ENCODE measurements at places on chromosomes 3 and 15.

DNA sequence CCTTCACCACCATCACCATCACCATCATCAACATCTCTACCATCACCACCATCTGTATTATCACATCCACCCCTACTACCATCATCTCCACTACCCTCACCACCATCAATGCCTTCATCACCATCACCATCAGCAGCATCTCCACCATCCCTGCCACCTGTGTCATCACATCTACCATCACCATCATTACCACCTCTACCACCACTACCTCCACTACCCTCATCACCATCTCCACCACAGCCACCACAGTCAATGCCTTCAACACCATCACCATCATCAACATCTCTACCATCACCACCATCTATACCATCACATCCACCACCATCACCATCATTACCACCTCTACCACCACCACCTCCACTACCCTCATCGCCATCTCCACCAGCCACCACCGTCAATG is 196.7 kb downstream of the SHQ1 start:
- no peak for DNase-seq

GRCh38 chr3:55538158-55538557 is 51.1 kb upstream of the WNT5A start:
- DNase-seq = no peak

DNA sequence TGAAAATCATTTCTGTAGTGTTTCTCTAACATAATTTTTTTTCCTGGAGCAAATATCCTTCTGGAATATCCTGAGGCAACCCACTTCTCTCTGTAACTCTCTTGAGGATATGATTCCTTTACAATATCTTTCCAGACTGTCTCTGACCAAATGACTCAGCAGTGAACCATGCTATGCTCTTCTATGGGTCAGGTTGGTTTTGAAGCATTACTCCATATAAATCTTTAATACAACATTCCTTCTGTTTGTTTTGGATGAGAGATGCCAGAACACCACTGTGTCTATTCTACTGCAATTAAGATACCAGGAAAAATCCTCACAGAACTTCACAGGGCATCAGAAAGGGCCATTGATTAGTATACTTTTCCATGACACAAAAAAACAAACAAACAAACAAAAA is 626.4 kb upstream of the ZNF385D start:
- DNase-seq = no peak

GRCh38 chr15:26635614-26636013 is 137.3 kb downstream of the GABRB3 start:
- DNase-seq = no peak

DNA sequence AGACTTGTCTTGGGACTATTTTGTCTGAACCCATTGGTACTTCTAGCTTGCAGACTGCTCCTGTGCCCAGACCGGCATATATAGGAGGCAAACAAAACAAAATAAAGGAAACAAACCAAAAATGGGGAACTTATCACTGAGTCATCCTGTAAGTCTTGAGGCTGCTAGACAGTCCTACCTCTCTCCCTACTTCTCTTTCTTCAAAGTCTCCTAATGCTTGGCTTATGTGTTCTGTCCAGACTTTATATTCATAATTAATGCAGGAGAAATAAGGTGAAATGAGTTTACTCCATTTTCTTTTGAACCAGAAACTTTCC is 266.2 kb downstream of the ZNF385D start:
- no peak for DNase-seq

DNA sequence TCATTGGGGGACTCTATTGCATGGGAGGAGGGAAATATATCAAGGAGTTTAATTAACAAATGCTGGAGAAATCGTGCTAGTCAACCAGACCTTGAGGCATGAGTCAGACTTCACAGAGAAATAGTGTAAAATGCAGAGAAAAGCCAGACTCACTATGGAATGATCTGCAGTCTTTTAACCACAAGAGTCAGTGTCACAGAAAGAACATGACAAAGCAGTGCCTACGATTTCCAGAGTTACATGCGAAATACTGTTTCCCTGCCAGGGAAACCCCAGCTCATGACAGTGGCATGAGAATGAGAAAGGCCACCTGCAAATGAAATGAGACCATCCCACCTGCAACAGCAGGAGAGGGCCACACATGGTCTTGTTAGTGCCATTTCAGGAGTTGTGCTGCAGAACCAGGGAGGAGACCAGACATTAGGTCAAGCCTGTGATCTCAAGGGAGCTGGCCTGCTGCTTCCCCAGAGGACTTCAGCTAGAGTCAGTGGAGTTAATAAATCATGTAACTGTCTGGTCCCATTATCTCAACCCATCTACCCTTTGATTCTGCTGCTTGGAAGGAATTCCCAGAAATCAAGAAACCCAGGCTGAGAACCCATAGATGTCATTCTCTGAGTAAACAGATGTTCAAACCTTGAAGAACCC is 79.0 kb downstream of the ERC2 start:
- DNase-seq = no peak

DNA sequence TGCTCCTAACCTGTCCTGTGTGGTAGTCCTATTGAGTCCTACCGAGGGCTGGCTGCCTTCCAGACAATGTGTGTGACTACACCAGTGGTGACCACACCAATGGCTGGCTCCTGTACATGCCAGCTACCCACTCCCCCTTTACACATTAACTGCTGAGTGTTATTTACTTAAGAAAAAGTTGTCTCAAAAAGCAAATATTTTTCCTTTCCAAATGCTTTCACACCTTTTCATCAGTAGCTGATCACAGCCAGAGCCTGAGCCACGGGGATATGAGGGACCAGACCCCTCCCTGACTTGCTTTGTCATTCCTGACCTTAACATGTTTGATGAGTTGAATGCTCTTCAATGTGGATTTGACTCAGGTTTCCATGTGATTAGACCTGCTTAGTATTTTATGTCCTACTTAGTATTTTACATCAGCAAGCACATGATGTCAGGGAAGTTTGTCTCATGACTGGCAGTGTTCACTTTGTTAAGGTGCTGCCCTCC is 29.6 kb upstream of the GREM1 start:
- no peak for DNase-seq

GRCh38 chr15:79881668-79882067 is 15.1 kb downstream of the MTHFS start:
- no peak for DNase-seq

DNA sequence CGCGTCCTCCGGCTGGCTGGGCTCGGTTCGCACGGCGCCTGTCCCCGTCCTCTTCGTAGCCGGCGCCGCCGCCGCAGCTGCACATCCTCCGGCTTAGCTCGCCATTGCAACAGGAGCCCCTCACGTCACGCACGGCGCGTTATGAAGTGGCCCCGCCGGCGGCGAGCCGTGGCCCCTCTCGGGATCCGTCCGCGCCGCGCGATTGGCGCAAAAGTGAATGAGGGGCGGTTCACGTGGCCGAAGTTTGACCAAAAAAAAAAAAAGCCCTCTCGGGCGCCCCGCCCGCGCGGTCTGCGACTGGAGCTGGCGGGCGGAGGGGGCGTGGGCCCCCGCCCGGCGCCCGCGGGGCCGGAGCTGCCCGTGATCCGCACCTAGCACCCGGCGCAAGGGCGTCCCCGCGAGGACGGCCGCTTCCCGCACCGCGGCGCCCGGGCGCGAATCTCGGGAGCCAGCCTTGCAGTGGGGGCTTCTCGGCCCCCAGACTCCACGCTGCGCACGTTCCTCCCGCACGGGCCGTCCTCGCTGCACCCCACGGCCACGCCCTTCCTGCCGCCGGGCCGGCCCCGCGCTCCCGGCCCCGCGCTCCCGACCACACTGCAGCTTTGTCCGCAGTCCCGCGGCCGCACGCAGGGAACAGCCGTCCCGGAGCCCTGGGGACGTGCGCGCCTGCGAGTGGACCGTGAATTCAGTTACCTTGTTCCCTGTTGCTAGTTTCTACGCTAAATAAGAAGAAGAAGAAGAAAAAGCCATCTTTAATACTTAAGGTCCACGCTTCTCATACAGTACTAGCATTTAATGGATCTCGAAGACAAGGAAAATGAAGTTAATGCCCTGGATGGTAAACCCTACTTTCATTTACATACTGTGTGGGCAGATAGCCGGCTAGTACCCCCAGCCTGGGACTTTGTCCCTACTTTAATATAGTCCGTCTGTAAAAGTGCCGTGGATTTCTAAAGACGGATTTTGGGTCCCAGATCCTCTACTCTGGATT is at the start of gene CHSY1:
TSS of gene CHSY1 (minus strand) at position 219 of the 991 bp plus-strand sequence. CDS start 592 bp downstream, outside the sequence.
- DNase-seq = peak; percentile 97

DNA sequence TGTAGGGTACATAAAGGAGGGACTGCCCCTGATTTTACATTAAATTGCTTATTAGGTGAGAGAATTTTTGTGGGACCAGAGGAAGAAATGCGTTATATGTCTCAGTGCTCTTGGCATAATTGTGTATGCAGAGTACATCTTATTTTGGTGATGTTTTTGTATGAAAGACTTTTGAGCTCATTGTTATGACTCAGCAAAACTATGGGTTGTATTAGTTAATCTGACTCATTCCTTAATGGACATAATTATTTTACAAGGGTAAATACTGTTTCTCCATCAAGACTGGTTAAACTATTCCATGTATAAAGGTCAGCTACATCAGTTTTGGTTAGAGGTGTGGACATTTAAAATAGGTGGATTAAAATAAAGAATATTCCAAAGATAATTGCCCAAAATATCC is 156.8 kb downstream of the ALCAM start:
- no peak for DNase-seq

DNA sequence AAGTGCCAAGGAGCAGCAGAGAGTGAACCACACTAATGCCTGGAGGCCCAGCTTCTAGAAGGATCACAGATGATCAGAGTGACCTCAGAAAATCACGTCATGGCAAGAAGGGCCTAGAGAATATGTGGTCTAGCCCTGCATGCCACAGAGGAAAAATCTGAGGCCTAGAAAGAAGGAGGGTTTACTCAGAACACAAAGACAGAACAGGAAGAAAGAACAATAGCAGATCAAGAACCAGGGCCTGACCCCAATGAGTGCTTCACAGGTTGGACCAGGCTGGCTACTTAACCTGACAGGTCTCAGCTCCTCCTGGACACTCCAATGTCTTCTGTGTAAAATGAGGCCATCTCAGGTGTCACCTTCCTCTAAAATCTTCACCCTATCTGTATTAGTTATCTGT is 14.2 kb downstream of the RAB6B start:
- DNase-seq = no peak

- no peak for DNase-seq
Observed at GRCh38 chr3:100973594-100973993, 19.6 kb downstream of the ABI3BP start.

DNA sequence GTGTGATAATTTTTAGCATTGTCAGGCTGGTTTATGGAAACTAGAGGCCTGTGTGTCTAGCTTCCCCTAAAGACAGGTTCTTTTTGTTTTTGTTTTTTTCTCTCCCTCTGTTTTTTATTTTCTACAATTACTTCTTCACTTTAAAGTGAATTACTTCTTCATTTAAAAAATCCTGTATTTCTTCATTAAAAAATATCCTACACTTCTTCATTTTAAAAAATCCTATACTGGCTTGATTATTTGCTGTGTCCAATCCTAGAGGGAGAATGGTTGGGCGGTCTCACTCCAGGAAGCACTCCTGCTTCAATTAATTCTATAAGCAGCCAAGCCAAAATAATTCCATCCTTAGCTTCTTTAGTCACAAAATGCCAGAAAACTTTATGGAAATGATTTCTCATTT is 11.8 kb downstream of the ATG7 start:
- DNase-seq = no peak

DNA sequence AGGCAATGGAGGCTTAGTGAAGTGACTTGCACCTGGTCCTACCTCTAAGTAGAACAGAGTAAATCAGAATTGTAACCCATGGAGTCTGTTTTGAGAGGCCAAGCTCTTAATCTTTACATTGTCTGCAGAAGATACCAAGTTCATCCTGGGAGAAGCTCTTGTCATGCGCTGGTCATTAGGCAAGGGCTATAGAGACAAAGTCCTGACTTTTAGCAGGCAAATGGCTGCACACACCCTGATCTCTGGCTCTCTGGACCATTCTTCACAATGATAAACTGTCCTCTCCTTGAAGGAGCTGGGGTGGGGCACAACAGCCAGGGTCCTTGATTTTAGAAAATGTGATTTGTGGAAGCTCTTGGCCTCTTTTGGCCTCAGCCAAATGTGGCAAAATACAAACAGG is 65.4 kb downstream of the MCTP2 start:
- DNase-seq = no peak

GRCh38 chr15:43070249-43070648 is 35.6 kb downstream of the UBR1 start:
- DNase-seq = no peak

- DNase-seq = no peak
Observed at GRCh38 chr3:13770170-13771169, 109.4 kb downstream of the WNT7A start.

- DNase-seq = no peak
Observed at GRCh38 chr15:95489103-95489502, 841.4 kb upstream of the NR2F2 start.

DNA sequence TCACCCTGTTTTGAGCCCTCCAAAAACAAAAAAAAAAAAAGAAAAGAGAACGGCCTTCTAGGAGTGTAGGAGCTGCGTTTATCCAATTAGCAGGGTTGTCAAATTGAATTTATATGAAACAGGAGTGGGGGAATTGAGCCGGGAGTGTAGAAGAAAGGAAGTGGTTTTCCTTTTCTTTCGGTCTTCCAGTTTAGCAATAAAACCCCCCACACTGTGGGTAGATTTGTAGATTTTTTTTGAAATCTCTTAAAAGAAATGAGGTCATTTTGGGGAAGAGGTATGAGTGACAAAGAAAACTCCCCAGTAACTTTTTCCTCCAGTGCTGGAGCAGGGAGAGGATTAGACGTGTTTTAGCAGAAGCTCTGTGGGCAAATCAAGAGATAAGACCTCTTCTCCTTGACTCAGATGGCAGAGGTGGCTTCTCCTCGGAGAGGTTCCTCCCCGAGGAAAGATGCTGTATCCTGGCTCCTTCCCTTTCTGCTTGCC is 30.8 kb downstream of the BOC start:
- DNase-seq = no peak

GRCh38 chr3:128491691-128491940 is 1.4 kb downstream of the GATA2 start:
- no peak for DNase-seq

DNA sequence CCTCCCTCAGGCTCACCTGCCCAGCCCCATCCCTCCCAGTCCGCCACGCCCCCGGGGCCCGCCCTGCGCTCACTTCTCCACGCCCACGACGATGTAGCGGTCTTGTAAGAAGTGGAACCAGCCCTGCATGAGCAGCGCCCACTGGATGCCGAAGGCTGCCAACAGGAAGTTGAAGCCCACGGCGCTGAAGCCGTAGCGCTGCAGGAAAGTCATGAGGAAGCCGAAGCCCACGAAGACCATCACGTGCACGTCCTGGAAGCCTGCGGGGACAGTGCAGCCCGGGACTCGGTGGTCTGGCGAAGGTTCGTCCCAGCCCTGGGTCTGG is 9.7 kb downstream of the RHCG start:
- DNase-seq = no peak

DNA sequence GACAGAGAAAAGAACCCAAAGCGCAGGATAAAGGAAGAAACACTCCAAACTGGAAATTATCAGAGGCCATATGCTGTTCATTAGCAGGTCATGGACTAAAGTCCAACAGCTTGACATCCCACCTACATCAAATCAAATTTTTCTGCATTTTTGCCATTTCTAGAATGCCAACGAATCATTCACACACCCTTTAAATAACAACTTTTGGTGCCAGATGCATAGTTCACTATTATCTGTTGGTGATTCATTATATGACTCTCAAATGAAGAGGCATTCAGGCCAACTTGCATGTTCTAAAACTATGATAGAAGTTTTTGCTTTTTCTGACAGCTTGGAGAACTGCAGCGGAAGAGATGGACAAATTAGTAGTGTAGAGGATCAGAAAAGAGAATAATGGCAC is 529.8 kb upstream of the NAALADL2 start:
- no peak for DNase-seq

Data from Right ventricle myocardium inferior (tissue), 1 donor.